ENCODE measurements at places on chromosomes 1 and 21.

DNA sequence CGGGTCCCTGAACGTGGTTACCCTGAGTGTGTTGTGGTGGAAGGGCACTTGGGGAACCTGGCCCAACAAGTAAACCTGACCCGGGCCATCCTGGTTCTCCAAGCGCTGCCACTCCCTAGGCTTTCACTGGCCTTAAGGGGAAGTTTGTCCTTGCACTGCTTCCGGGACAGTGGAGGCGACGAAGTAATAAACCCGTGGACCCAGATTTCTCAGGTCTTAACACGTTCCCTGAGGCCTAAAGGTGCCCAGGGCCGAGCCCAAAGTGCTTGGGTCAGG, 261 bp upstream of the CCDC24 start:
- no peak for DNase-seq

DNA sequence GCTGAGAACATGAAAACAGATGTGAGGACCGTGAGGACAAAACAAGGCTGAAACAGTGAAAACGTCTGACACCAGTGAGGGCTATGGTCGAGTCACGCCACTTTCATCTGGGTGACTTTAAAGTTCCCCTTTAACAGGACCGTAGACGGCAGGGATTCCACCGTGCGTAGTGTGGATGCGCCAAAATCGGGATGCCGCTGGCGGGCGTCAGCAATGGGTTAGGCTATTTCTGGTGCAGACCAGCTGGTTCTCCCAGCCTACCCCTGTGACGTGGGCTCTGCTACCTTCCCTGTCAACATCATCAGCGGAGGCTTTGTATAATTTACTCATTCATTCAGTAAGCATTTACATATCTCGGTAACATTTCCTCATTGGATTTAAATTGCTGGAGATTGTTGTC, 246.6 kb upstream of the AJAP1 start:
- DNase-seq = no peak

- DNase-seq = no peak
Observed at GRCh38 chr1:211534545-211535291, 42.8 kb upstream of the RD3 start.

DNA sequence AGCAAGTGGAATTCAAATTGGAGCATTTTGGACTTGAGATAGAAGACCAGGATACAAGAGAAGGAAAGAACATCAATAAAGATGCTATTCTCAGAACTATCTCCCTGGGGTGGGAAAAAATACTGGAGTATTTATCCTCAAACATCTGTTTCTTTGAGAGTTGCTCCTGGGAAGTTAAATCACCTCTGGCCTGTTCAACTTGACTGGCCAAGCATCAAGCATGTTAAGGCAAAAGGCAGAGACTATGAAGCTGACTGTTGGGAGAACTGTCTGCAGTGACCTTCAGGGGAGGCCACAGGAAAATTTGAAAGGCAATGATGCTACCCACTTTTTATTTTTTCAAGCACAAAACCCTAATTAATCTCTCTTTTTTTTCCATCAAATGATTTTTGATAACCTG, 239.0 kb downstream of the NTNG1 start:
- DNase-seq = no peak

- DNase-seq = no peak
Observed at GRCh38 chr1:58829866-58830265, 46.0 kb upstream of the JUN start.

- DNase-seq = no peak
Observed at GRCh38 chr1:100164216-100164615, 13.8 kb downstream of the LRRC39 start.

GRCh38 chr1:87763483-87763882, 434.8 kb downstream of the LMO4 start:
- DNase-seq = no peak

DNA sequence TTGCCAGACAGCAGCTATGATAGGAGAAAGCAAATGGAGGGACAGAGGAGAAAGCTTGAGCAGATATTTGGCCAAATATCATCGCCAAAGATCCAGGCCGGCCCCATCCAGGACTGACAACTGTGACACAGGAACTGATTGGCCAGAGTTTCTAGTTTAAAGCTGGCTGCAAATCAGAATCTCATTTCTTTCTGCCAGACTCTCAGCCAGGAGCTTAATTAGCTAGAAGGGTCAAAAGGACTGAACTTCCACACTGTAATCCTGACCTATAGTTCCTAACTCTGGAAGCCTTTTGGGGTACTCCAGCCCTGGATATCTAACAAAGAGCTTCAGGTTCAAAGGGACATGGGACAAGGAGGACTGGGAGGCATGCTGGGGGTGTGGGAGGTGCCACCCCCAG, 106.7 kb upstream of the GNG12 start:
- DNase-seq = no peak

DNA sequence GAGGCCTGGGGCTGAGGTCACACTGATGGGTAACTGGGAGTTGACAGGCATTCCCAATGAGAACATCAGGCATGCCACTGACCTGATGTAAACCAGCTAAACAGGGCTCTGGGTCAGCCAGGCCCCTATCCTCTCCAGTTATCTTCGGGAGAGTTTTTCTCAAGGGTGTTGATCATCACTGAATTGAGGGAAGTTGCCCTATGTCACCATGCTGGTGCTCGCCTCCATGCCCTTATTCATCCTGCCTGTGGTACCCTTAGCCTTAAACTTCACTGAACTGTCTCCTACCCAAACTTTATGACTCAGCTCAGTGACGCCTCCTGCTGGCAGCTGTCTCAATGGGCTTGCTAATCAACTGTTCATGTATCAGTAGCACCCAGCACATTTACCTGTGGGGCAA, 80.7 kb upstream of the TNR start:
- DNase-seq = no peak

- DNase-seq = no peak
Observed at GRCh38 chr1:74431531-74431930, 80.9 kb downstream of the LRRC53 start.

GRCh38 chr21:31556662-31557061, 102.8 kb upstream of the SOD1 start:
- no peak for DNase-seq

DNA sequence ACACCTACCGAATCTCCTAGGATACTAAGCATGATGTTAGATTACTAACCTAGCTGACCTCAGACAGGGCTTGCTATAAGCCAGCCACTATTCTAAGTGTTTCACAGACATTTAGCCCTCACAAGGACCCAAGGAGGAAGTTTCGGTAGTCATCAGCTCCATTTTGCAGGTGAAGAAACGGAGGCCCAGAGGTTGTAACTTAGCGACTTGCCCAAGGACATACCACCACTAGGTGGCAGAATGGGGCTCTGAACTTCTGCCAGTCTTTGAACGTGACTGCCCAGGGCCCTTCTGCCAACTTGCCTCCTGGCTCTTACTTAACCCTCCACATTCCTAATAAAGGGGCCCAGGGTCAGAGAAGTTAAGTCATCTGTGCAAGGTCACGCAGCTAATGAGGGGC, 283.5 kb downstream of the C1orf94 start:
- no peak for DNase-seq

GRCh38 chr1:54870869-54871268, 16.1 kb downstream of the DHCR24 start:
- DNase-seq = no peak

DNA sequence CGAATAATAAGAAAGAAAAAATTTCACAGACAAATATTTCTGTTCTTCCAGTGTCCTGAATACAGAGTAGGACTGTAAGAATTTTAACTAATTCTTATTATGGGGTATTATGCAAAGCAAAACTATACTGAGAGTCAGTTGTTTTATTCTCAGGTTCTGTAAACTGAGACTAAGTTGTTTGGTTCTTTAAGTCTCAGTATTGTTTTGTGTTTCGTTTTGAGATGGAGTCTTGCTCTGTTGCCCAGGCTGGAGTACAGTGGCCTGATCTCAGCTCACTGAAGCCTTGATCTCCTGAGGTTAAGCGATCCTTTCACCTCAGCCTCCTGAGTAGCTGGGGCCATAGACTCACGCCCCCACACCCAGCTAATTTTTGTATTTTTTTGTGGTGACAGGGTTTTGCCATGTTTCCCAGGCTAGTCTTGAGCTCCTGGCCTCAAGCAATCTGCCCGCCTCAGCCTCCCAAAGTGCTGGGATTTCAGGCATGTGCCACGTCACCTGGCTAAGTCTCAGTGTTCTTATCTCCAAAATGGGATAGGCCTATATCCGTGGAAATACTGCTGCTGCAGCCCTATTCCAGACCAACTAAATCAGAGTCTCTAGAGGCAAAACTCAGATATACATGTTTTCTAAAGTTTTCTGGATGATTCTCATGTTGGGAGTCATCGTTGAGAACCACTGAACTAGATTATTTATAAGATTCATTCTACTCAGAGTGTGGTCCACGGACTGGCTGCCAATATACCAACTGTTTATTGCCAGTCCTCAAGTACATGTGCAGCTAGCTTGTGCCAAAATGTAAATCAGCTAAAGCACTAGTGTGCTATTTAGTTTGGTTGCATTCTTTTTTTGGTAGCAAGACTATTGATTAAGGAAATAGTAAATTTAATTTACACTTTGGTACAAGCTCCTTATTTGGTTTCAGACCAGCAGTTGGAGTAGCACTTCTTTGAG, 116.6 kb downstream of the HS2ST1 start:
- DNase-seq = no peak

GRCh38 chr1:173669491-173669941, at the start of gene ANKRD45:
ANKRD45 (minus strand) TSS chr1:173669851; CDS start chr1:173659418, 10,433 bp downstream.
- no peak for DNase-seq

GRCh38 chr1:198030682-198031081, 113.5 kb downstream of the LHX9 start:
- DNase-seq = no peak

Measured in stimulated activated CD8-positive, alpha-beta memory T cell treated with anti-CD3 and anti-CD28 coated beads, Interleukin-4, amount 100 ng/mL, for 1 hour (primary cell).